ENCODE measurements at places on chromosomes 16 and 17. TPM values are rescaled to one million over a fixed set of nuclear protein-coding genes. Genes with fewer than 3 reads are reported as not detected.
A peak's percentile ranks its signal among the peaks of the same experiment; 100 is the strongest.

Gene HS3ST2
- not detected for total RNA-seq

Gene PYDC1
- total RNA-seq = not detected

Gene EFNB3
- total RNA-seq = 1.3 TPM

Gene SP2
- total RNA-seq = 0.98 TPM

Gene KIF18B
- 7.6 TPM for total RNA-seq

Gene TBC1D3G
- not detected for total RNA-seq

Gene KRTAP2-2
- total RNA-seq = not detected

Gene OR2C1
- not detected for total RNA-seq

Gene TNFSF13
- 0.10 TPM for total RNA-seq

Gene SPATA32
- total RNA-seq = not detected

Gene MYH3
- total RNA-seq = 0.12 TPM

Gene CRYBA1
- not detected for total RNA-seq

Gene KCNJ12
- total RNA-seq = 0.10 TPM

Gene KRT39
- 0.24 TPM for total RNA-seq

Gene TEDC2
- total RNA-seq = 10.2 TPM

Gene PERCC1
- total RNA-seq = not detected

Gene TBC1D26
- not detected for total RNA-seq

GRCh38 chr17:76646712-76647111 lies 3.2 kb upstream of the ST6GALNAC1 start:
- no peak for DNase-seq

- DNase-seq = peak; percentile 90
These were observed 33.0 kb downstream of the MPRIP start for GRCh38 chr17:17075125-17075781.

GRCh38 chr17:73645050-73645871 lies 1.0 kb upstream of the SDK2 start:
- DNase-seq = peak; percentile 17

GRCh38 chr16:67287960-67288359 lies 8.6 kb downstream of the PLEKHG4 start:
- no peak for DNase-seq

DNA sequence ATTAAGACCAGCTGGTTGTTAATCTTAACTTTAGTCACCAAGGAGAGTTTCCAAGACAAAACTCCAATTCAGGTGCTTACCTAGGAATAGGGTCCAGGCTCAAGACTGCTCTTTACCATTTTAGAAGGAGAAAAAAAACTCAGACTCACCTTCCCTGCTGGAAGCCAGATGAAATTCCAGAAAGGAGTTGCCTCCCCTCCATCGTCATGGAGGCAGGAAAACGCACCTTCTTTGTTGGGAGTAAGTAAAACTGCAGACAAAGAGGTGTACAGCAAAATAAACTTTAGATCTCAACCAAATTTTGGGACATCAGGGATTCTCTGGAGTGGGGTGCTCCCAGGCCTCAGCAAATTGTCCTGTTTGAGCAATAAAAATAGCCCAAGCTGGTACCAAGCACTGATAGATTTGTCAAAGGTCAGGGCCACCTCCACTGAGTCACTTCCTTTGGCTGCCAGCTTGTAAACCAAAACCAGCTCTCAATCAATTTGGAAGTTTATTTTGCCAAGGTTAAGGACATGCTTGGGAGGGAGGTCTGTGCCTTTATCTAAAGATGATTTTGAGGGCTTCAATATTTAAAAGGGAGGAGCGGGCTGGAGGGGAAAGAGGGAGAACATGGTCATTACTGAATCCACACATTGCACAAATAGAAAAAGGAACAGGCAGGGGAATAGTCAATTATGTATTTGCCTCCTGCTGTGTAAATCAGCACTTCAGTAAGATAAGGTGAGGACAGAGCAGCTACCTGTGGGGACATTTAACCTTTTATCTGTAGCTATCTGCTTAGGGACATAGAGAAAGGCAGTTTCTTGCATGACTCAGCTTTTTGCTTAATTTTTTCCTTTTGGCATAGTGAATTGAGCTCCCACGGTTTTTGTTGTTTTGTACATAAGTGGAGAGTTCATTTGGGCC lies 1.5 kb upstream of the ALDH3A2 start:
- peak; percentile 56 for DNase-seq

DNA sequence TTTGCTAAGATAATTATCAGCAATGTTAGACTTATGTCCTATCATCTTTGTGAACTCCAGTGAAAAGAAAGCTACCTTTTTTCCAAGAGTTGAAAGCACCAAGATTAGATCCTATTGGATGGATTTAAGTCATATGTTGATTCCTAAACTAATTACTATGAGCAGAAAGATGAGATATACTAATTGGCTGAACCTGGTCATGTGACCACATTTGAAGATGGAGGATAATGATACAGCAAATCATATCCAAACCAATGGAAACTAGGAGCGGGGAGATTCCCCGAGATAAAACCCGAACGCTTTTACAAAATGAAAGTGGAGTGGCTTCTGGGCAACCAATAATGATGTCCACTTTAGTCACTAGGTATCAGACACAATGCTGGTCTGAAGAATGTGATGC lies 1060.2 kb upstream of the EEF2KMT start:
- peak; percentile 82 for DNase-seq

GRCh38 chr16:81987121-81987520 lies 24.1 kb downstream of the SDR42E1 start:
- DNase-seq = peak; percentile 13

GRCh38 chr16:64712026-64712425 lies 409.8 kb downstream of the CDH11 start:
- no peak for DNase-seq

- no peak for DNase-seq
These were observed 10.6 kb upstream of the ARL6IP1 start for GRCh38 chr16:18811925-18812324.

DNA sequence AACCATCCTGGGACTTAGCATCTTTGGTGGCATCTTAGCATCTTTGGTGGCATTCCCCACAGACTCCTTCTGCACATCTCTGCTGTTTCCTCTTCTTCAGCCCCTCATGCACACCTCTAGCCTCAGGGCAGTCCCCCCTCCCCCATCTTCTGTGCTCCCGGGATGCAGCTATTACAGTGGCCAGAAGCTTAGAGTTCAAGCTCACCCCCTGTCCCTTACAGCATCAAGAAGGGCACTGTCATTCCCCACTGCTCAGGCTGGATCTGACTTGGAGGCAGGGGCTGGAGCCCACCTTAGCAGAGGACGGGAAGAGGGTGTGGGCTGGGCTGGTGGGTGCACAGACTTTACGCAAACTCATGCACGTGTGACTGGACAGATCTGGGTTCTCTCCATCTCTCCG lies 650 bp downstream of the EPN3 start:
- DNase-seq = no peak

GRCh38 chr17:76701471-76701967 lies 9.2 kb downstream of the MXRA7 start:
- no peak for DNase-seq

DNA sequence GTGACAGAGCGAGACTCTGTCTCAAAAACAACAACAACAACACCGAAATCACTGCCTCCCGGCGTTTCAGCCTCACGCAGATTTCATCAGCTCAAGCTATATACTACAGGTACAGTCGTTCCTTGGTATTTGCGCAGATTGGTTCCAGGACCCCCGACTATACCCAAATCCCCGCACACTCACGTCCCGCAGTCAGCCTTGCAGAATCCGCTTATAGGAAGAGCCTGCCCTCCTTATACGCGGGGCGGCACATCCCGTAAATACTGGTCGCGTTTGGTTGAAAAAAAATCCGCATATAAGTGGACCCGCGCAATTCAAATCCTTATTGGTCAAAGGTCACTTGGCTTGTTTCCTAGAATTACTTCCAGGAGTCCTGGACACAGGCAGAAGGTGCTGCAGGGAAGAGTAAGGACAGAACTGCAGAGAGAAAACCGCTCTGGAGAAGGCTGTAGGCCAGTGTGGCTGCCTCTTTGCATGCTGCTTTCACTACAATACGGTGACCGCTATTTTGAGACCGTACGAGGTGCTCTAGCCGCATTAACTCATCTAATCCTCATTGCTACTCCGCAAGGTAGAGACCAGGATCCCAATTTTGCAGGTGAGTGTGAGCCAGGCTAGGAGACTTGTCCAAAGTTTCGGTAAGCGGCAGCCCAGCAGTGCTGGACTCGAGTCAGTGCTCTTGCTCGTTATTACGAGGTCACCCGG lies 718 bp downstream of the NDUFAB1 start:
- DNase-seq = no peak

- peak; percentile 41 for DNase-seq
These were observed 6.1 kb upstream of the STAC2 start for GRCh38 chr17:39231591-39232551.

GRCh38 chr17:30969989-30970830 lies 629 bp upstream of the RNF135 start:
- DNase-seq = peak; percentile 3

GRCh38 chr16:81621496-81621895 lies 157.6 kb upstream of the PLCG2 start:
- DNase-seq = no peak

- DNase-seq = peak; percentile 95
These were observed 13.7 kb downstream of the PITPNC1 start for GRCh38 chr17:67390646-67391361.

DNA sequence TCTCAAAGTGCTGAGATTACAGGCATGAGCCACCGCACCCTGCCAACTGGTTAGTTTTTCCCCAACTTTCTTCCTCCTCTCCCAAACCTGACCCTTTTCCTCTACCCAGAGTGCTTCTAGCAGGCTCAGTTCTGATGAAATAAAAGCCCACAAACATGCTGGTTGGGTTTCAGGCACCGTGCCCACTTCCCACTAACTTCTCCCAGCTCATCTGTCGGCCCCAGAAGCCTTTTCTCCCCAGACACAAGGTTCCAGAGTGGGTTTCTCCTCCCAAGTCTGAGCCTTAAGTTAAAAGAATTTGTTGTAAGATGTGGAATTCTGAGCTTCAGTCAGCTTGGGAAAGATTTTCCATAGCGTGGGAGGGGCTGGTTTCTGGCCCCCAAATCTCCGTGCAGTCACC lies 11.5 kb upstream of the SCN4A start:
- peak; percentile 32 for DNase-seq

- no peak for DNase-seq
These were observed 3.0 kb upstream of the COL1A1 start for GRCh38 chr17:50204431-50204830.

- no peak for DNase-seq
These were observed 28.5 kb upstream of the ERN1 start for GRCh38 chr17:64158406-64158805.

DNA sequence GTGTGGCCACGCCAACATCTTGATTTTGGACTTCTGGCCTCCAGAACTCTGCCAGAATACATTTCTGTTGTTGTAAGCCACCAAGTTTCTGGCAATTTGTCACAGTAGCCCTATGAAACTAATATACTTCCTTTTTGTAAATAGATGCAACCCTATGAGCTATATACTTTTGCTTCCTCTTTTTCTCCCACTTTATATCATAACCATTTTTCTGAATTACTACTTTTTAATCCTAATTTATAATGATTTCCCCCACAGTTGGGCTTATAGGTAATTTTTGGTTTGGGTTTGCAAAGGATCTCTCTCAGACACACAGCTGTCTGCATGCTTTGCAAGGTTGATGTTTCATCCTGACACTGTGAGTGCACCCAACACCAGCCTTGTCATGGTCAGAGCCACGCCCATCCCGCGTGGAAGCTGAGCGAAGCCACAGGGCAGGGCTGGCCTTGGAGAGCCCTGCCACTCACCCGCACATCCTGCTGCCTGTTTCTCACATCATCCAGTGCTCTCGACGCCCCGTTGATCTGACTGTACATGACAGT lies 5.8 kb downstream of the TRIM25 start:
- DNase-seq = peak; percentile 20

GRCh38 chr17:2049333-2050299 lies 5.3 kb upstream of the HIC1 start:
- peak; percentile 76 for DNase-seq

GRCh38 chr17:32007463-32008298 lies 498 bp downstream of the LRRC37B start:
- peak; percentile 11 for DNase-seq

DNA sequence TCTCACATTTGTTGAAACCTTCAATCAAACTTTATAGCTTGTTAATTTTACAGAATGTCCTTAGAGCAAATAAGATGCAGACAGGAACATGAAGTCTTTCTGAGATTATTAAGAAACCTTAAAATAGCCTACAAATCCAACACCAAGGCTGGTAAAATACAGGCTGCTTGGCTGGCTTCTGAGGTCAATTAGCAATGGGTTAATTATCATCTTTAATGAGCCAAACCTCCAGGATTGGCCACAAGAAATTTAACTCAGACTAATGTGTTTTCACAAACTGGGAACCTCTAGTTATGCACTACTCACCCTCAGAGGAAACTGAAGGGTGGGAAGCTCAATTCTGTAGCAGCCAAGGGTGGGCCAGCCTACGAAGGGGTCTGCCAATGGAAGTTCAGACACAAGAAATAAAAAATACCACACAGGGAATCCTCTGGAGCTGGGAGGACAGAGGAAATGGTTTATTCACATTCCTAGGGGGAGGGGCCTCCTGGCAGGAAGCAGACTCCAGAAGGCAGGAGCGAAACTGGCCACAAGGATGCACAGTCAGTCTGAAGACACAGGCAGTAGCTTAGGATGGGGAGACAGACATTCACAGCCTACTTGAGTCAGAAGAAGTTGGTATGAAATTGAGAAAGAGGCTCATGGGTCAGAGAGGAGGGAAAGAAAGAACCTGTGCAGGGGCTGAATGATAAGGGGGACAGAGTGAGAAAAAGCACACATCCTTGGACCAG lies 36.1 kb downstream of the HIC1 start:
- DNase-seq = peak; percentile 93

GRCh38 chr17:79337053-79337452 lies 262.4 kb downstream of the ENGASE start:
- DNase-seq = no peak

DNA sequence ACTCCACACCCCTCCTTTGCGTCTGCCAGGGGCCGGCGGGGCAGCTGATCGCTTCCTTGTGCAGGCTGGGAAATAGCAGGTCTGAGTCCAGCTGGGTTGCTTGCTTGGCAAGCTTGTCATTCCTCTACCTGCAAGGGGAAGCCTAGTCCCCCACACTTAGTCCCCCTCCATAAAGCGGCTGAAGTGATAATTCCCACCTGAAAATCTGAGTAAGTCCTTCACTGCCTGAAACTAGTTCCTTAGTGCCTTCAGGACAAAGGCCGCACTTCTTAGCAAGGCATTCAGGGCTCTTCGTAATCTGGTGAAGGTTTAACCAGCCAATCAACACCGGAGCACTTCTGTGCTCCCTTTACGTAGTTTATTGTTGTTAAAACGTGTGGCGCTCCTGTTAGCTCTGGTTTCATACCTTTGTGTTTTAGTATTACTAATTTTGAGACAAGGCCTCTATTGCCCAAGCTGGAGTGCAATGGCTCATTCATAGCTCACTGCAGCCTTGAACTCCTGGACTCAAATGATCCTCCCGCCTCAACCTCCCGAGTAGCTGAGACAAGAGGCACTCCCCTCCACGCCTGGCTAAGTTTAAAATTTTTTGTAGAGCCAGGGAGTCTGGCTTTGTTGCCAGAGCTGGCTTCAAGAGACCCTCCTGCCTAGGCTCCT lies 817 bp downstream of the PSKH1 start:
- no peak for DNase-seq

- DNase-seq = no peak
These were observed 5.2 kb downstream of the RUSF1 start for GRCh38 chr16:31502981-31503380.

- no peak for DNase-seq
These were observed 1509.2 kb downstream of the CDH11 start for GRCh38 chr16:63612462-63613227.

GRCh38 chr17:17416400-17417360 lies 60.1 kb upstream of the MED9 start:
- peak; percentile 79 for DNase-seq
